ENCODE measurements at places on chromosomes 16 and 17.

GRCh38 chr16:8850279-8850885, 18.4 kb downstream of the CARHSP1 start:
- no peak for DNase-seq

DNA sequence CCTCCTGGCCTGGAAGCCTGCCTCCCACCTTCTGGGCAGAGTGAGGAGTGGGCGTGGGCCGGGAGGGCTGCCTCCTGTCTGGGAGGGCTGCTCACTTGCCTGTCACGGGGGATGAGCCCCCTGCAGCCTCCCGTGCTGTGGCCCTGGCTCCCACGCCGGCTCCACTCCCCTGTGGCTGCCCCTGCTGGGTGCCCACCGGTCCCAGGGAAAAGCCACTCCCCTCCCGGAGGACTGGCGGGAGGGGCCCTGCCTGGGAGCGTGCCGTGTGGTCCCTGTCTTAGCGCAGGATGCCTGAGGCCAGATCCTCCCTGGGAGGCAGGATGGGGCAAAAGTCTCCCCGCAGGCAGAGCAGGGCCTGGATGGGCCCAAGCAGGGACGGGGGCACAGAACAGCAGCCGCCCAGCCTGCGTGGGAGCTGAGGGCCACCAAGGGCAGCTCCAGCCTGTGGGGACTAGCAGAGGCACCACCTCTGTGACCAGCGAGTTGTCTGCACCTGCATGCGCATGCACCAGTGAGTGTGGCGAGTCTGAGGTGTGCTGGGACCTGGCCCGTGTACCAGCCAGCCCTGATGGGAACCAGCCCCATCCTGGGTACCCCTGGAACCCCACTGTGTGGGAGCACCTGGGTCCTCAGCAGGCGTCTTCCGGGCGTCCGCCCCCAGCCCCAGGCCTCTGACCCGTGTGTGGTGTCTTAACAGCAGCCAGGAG, 339.9 kb downstream of the SEC14L1 start:
- DNase-seq = no peak

DNA sequence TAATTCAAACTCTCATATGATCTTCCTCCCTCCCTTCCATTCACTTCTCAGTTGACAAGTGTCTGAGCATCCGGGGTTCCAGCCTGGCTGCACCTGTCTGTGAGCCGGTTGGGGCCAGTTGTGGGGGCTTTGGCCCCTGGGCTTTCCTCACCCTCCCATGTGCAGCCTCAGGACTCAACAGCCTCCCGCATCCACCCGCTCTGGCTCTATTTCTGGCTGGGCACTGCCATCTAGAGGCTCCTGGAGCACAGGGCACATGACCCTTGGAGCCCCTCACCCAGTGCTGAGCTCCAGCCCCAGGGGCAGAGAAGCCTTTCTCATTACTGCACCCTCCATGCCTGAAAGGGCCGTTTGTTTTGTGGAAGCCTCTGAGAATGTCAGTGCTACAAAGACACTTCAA, 43.3 kb downstream of the HAPSTR1 start:
- DNase-seq = peak; percentile 62

- DNase-seq = no peak
Observed at GRCh38 chr17:64240261-64240740, 22.8 kb downstream of the TEX2 start.

DNA sequence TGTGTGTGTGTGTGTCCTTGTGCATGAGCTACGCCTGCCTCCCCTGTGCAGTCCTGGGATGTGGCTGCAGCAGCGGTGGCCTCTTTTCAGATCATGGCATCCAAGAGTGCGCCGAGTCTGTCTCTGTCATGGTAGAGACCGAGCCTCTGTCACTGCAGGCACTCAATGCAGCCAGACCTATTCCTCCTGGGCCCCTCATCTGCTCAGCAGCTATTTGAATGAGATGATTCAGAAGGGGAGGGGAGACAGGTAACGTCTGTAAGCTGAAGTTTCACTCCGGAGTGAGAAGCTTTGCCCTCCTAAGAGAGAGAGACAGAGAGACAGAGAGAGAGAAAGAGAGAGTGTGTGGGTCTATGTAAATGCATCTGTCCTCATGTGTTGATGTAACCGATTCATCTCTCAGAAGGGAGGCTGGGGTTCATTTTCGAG, 22.5 kb downstream of the STAT5A start:
- DNase-seq = no peak

DNA sequence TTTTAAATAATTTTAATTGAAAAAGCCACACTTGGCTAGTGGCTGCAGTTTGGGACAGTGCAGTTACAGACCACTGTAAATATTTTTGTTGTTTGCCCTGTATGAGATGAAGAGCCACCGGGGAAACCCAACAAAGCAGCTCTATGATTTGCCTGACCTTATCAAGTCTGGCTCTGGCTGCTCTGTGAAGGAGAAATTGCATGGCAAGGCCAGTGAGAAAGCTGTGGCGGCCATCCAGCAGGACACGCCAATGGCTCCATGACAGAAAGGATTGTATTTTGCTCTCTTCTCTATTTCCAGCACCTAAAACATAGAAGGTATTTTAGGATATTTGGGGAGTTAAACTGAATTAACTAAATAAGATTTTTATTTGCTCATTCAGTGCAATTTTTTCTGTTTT, 330.0 kb upstream of the DYNLRB2 start:
- no peak for DNase-seq

DNA sequence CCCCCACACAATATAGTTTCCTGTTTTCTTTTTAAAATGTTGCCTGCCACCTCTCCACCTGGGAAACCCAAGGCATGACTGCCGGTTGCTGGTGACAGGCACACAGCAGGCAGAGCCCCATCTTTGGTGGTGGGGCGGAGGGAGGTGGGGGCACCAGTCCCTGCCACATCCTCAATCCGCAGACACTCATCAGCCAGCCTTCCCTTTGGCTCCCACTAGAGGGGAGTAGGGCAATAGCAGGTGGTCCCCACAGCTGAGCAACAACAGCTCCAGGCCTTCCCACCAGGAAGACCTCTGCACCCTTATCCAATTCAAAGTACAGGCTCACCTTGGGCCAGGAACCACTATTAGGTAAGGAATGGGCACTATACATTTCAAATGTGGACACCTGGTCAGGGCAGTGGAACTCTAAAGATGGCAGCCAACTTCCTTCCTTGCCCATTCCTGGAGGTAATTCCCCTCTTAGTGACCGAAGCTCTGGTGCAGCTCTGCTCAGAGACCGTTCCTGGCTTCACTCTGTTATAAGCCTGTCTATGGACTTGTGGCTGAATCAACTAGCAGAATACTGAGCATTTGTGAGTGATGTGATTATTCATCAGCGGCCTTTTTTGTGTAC, 13.9 kb downstream of the RECQL5 start:
- DNase-seq = no peak

GRCh38 chr17:67047382-67047781, 3.0 kb downstream of the CACNG1 start:
- DNase-seq = no peak

- no peak for DNase-seq
Observed at GRCh38 chr17:75077072-75077495, 10.7 kb upstream of the SLC16A5 start.

DNA sequence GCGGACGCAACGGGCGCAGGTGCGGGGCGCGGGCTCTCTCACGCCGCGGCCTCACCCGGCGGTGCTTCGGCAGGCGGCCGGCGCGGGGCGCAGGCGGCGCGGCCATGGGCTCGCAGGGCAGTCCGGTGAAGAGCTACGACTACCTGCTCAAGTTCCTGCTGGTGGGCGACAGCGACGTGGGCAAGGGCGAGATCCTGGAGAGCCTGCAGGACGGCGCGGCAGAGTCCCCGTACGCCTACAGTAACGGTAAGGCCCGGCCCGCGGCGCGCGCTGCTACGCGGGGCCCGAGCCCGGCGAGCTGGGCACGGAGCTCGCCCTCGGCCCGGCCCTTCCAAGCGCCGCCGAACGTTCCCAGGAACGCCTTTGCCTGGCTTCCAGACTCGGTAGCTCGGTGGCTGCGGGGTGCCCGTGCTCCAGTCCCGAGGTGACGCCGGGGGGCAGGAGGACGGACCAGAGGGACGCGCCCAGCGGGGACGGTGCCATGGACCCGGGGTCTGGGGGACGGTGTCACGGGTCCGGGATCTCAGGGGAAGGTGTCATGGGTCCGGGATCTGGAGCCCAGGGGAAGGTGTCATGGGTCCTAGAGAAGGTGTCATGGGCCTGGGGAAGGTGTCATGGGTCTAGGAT, 435 bp downstream of the RAB40C start:
- DNase-seq = no peak

- DNase-seq = no peak
Observed at GRCh38 chr16:4005731-4006130, 110.5 kb downstream of the ADCY9 start.

GRCh38 chr16:71883168-71883848, 674 bp downstream of the ZNF821 start:
- DNase-seq = peak; percentile 71

DNA sequence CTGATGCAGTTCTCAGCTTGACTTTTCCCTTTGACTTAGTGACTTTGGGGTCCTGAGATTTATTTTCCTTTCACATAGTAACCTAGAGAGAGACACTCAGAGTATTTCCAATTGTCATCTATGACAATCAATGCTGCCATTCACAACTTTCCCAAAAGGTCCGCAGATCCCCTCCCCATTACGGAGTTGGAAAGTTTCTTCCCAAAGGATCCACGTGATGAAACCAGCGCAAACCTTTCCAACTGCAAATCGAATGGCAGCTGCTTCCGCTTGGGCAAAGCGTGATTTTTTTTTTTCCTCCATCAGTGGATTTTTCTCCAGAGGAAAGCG, 538 bp upstream of the FCSK start:
- no peak for DNase-seq

- no peak for DNase-seq
Observed at GRCh38 chr16:58999762-59000161, 265.6 kb upstream of the GOT2 start.

GRCh38 chr17:9020824-9021157, 519 bp upstream of the NTN1 start:
- no peak for DNase-seq

DNA sequence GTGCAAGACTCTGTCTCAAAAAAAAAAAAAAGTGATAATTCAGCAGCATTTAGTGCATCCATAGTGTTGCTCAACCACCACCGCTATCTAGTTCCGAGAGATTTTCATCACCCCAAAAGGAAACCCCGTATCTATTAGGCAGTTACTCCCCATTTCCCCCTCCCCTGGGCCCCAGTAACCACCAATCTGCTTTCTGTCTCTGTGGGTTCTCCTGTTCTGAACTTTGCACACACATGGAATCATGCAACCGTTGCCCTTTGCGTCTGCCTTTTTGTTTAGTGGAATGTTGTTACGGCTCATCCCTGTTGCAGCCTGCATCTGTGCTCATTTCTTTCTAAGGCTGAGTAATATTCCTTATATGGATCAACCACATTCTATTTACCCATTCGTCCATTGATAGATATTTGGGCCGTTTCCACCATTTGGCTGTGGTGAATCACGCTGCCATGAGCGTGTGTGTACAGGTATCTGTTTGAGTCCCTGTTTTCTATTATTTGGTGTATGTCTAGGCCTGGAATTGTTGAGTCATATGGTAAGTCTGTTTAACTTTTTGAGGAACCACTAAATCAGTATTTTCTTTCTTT, 8.7 kb upstream of the SYNGR2 start:
- no peak for DNase-seq

- no peak for DNase-seq
Observed at GRCh38 chr17:79630126-79630525, 19.3 kb upstream of the RBFOX3 start.

- DNase-seq = no peak
Observed at GRCh38 chr17:49024523-49024922, 27.3 kb downstream of the IGF2BP1 start.

- no peak for DNase-seq
Observed at GRCh38 chr16:58127033-58127556, 2.1 kb downstream of the CFAP20 start.

- peak; percentile 27 for DNase-seq
Observed at GRCh38 chr17:181245-182049, at the start of gene DOC2B. Gene DOC2B, minus strand, starts transcription at chr17:181650. Its CDS starts 171 bp downstream, at chr17:181479.

GRCh38 chr17:72069586-72070202, 51.1 kb upstream of the SOX9 start:
- no peak for DNase-seq

- no peak for DNase-seq
Observed at GRCh38 chr17:47277921-47278320, 24.3 kb downstream of the ITGB3 start.

DNA sequence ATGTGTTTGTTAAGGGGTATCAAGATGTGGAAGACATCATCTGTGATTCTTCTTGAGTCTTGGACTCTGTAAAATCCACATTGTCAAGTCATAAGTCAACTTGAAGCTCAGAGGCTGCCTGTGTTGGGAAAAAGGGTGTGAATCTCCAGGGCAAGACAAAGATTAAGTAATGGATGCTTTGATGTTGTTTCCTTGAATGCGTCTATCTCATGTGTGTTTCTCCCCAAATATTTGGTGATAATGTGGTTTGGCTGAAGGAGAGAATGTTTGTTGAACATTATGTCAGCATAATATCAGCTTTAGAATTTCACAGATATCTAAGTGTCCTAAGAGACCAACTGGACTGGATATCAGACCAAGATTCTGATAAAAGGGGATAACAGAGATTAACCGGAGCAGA, 24.1 kb upstream of the KCNJ16 start:
- DNase-seq = no peak

GRCh38 chr16:21190599-21190998, 20.8 kb downstream of the ZP2 start:
- no peak for DNase-seq

DNA sequence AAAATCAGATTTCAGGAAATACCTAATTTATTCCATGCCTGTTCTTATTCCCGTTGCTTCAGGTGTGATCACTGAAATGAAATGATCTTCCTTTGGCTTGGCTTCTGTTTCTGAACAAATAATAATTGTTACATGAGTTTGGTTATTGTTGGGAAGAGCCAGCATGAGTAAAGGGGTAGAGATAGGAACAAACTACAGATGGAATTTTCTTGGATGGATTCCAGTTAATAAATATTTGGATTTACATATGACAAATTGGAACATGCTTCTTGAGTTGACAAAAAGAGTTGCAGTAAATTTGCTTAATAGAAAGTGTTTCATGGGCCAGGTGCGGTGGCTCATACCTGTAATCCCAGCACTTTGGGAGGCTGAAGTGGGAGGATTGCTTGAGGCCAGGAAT, 28.2 kb downstream of the TAC4 start:
- DNase-seq = no peak

GRCh38 chr17:77369544-77369971, 228.8 kb downstream of the SEC14L1 start:
- DNase-seq = no peak

GRCh38 chr17:80251966-80252365, 8.7 kb upstream of the RNF213 start:
- DNase-seq = no peak

GRCh38 chr17:35586569-35587073, 501 bp upstream of the AP2B1 start:
- DNase-seq = no peak

DNA sequence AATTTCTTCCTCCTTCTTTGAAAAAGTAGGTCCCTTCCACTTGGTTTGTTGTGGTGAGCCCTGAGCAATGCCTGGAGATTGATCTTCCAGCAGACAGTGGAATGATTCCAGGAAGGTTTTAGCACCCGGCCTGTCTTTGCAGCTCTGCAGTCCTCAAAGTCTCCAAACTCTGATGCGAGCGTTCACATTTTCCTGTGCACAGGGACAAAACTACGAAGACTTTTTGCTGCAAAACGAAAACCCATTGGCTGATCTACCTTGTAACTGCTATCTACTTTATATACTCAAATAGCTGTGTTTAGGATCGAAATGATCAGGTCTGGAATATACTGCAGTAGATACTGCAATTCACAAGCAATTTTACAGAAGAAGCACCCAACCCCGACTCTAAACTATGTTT, 21.7 kb downstream of the G6PC1 start:
- DNase-seq = no peak
